ENCODE measurements at places on chromosomes 12 and 14. TPM values are rescaled to one million over a fixed set of nuclear protein-coding genes. Genes with fewer than 3 reads are reported as not detected.

Gene ZNF891
- 4.5 TPM for total RNA-seq

Gene CCDC60
- not detected for total RNA-seq

Gene RPS6KA5
- 17.7 TPM for total RNA-seq

Gene CCDC175
- not detected for total RNA-seq

Gene SMAGP
- 2.3 TPM for total RNA-seq

Gene POTEM
- not detected for total RNA-seq

Gene RERG
- not detected for total RNA-seq

Gene TPH2
- total RNA-seq = not detected

Gene PAPLN
- total RNA-seq = not detected

Gene KLHL33
- total RNA-seq = 0.11 TPM

Gene ADAMTS20
- total RNA-seq = not detected

Gene CLEC7A
- 0.92 TPM for total RNA-seq

Gene MGST1
- not detected for total RNA-seq

Gene OR6J1
- total RNA-seq = not detected

Gene PLCZ1
- not detected for total RNA-seq

Gene GPR135
- 0.76 TPM for total RNA-seq

Gene NKX2-1
- total RNA-seq = not detected

Gene TMEM119
- total RNA-seq = 1.9 TPM

Gene NOVA1
- total RNA-seq = not detected

Gene PLEKHD1
- total RNA-seq = 0.28 TPM

Gene CABP1
- total RNA-seq = not detected

Gene P3H3
- total RNA-seq = 4.9 TPM

Gene MANSC4
- not detected for total RNA-seq

Gene TAS2R19
- total RNA-seq = 0.54 TPM
